ENCODE measurements at places on chromosomes 2 and 18. TPM values are rescaled to one million over a fixed set of nuclear protein-coding genes. Genes with fewer than 3 reads are reported as not detected.

DNA sequence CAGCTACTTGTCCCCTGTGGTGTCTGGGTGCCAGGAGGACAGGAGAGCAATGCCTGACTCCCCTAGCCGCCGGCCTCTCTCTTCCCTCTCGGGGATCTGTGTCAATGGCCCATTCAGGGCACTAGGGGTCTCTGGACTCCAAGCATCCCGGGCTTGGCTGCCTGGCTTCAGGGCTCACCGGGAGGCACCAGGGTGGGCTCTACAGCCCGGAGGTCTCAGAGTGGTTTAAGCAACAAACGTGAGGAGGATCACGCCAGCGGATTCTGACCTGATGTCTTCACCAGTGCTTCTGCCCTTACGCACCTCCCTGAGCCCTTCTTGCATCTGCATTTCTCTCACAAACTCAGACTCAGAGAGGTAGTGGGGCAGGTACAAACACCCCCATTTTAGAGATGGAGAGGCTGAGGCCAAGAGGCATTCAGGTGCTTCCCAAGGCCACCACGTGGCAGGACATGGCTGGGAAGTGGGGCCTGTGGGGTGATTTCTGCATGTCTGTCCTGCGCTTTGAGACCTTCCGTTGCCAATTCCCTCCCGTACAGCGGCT lies 243.0 kb downstream of the CELF4 start:
- DNase-seq = peak; percentile 28

GRCh38 chr2:173555833-173556232 lies 201.2 kb downstream of the CDCA7 start:
- DNase-seq = no peak

DNA sequence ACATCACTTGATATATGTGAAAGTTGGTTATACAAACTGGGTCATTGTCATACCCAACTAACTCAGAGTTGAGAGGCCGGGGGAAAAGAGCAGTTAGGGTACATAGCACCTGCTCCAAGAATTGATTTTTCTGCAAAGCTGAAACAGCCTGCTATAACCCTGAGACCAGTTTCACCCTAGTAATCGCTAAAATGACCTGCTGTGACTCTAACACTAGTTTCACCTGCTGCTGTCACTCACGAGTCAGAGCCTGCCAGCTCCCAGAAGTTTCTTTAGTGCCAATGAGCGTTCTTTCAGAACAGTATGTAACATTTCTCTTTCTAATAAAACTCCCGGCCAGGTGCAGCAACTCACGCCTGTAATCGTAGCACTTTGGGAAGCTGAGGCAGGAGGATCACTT lies 28.0 kb downstream of the SRSF7 start:
- no peak for DNase-seq

DNA sequence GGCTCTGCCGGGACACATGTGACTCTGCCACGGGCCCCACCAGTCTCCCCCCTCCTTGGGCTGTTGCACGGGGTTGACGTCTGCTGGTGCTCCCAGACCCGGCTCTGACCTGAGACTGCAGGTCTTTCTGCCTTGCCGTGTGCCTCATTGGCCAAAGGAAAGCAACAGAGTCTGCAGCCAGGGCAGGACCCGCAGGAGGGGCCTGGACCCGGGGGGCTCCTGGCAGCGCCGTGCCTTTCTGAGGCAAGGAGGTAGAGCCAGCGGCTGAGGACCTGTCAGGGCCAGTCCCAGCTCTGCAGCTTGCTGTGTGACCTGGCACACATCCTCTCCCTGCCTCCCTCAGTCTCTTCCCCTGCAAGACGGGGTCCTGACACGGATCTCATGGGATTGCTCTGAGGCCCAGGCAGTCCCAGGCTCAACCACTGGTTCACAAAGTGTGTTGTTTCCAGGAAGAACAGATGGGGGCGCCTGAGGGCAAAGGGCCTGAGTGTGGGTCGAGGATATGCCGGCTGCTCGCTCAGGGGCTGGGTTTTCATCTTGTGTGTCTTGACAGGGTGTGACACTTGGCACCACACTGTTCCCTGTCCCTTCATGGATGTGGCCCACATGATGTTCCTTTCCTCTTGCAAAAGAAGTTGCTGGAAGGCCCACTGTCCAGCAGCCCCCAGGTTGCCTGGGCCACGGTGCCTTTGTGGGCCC lies 9.0 kb downstream of the CAPN10 start:
- peak; percentile 43 for DNase-seq

GRCh38 chr2:118805064-118805690 lies 42.3 kb downstream of the EN1 start:
- DNase-seq = no peak

C1D gene
- total RNA-seq = 36.3 TPM

ILKAP gene
- 61.8 TPM for total RNA-seq

LRRTM4 gene
- not detected for total RNA-seq

MYO5B gene
- not detected for total RNA-seq

SOS1 gene
- 47.9 TPM for total RNA-seq

OTOS gene
- total RNA-seq = not detected

TRPM8 gene
- not detected for total RNA-seq

All from OCI-LY7 (cell line).